ENCODE measurements at places on chromosomes 12 and 14. TPM values are rescaled to one million over a fixed set of nuclear protein-coding genes. Genes with fewer than 3 reads are reported as not detected.

- DNase-seq, result no peak
These were observed 556.9 kb downstream of the SLC16A7 start for GRCh38 chr12:60152756-60153155.

DNA sequence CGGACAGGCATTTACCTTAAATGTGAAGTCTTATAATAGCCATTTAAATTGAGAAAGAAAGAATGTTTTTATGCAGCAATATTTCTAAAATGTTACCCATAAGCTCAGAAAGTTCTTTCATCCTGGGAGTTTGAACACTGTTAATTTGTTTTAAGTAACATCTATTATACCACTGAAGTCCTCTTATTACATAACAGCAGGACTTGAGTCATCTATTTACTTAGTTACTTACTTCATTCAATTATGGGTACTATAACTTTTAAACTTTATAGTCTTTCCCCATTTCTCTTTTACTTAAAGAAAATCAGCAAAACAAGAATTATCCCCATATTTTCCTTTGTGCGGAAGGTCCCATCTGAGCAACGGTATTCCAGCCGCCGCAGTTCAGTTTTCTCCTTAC lies 473.1 kb downstream of the ETNK1 start:
- no peak for DNase-seq

DNA sequence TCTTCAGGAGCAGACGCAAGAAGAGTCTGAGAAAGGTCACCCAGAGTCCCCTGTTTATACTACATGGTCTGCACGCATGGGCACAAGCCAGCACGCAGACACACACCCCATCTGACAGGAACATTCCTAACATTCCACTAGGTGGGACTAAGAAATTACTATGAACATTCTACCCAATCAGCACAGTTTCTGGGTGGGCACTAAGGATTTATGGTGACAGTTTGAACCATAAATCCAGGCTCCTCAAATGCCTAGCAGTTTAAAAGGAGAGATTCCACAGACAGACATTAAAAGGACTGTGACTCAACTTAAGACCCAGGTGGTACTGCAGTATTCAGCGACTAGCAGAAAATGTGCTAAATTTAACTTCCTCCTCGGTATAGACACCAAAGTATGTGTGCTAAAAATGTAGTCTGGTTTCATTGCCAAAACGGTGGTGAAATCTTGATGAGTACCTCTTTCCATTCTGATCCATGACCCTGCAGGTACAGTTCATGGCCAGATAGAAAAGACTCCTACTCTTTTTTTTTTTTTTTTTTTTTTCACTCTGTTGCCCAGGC lies 16.2 kb downstream of the ABHD4 start:
- DNase-seq, result no peak

DNA sequence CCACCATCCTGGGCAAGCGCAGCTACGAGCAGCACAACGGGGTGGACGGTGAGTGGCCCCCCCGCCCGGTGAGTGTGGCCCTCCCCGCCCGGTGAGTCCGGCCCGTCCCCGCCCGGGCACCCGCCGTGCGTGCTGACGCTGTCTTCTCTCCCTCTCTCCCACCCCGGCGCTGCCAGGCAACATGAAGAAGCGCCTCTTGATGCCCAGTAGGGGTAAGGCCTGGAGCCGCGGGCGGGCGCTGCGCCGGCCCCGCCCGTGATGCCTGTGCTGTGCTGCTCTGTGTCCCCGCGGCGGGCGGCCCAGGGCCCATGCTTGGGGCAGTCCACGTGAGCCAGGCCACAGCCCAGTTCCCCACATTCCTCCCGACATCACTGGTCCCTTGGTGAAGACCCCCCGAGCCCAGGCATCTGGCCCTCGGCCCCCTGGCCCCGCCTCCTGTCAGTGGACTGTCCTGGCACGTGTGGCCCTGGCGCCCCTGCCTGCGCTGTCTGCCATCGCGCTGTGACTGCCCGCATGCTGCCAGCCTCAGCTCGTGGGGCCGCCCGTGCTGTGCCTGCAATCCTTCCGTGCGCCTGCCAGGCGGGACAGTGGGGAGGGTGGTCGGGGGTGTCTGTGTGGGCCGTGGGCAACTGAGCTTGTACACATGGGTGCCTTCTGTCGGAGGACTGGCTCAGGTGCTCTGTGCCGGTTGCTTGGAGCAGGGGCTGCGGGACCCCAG lies 7.9 kb upstream of the CRIP2 start:
- DNase-seq, result no peak

SCN8A gene
- total RNA-seq, result 5.2 TPM

JAG2 gene
- 5.6 TPM for total RNA-seq

GRCh38 chr14:74083161-74083560 lies 1.1 kb downstream of the ALDH6A1 start:
- DNase-seq, result no peak

Measured in mucosa of descending colon (tissue), 3 donors.